ENCODE measurements at places on chromosomes 5 and 9.

- no peak for DNase-seq
Observed at GRCh38 chr5:35438786-35439185, 178.9 kb upstream of the SPEF2 start.

DNA sequence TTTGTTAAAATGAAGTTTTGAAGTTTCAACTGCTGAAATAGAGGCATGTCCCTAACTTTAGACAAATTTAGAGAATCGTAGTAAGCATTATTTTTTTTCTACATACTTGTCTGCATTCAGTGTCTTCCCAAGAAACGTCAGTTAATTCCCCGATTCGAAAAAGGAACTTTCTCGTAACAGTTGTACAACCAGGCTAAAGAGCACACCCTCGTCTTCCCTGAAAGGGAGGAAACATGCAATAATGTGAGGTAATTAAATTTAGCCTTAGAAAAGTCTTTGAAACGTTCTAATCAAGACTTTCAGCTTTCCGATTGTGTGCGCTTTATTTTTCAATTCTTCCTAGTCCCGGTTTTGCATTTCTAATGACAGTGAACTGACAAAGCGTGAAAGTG is 374 bp upstream of the SLC1A3 start:
- no peak for DNase-seq

- DNase-seq: no peak
Observed at GRCh38 chr5:61245936-61246335, 83.7 kb upstream of the SMIM15 start.

DNA sequence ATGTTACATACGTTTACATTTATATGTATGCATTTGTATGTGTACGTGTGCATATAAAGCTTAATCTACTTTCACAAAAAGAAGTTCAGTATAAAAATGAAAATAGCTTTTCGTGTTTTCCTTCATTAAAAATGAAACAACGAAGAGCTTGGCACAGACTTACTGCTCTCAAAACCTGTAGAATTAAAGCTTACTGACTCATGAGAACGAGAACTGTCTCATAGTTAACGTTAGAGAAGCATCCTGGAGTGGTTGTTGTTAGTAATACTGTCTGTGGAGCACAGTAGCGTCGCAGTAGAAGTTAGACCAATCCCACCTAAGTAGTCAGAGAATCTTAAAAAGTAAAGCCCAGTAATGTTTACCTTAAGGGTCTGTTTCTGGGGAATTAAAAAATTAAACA is 1.3 kb downstream of the MAT2B start:
- peak; percentile 56 for DNase-seq

Measured in fibroblast of the aortic adventitia (primary cell).